ENCODE measurements at places on chromosomes 11 and 22. TPM values are rescaled to one million over a fixed set of nuclear protein-coding genes. Genes with fewer than 3 reads are reported as not detected.

DNA sequence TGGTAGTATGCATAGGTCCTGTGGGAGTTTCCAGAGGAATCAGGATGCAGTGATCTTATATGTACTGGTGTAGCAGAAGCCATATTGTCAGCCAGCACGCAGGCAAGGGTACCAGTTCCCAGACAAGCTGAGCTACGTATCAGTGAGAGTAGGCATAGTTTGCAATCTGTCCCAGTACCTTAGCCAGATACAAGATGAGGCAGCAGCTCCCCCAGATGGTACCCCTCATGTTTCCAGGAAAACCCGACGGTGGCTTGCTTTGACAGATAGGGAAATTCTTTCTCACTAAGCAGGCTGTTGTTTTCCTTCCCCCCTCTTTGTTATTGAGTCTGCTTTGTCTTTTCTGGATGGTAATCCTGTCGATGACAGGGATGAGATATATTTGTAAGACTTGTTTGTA, 109.7 kb upstream of the RRM1 start:
- no peaks in the 10 kb centered on the region for H3K4me1 ChIP-seq
- H3K4me3 ChIP-seq: no peak overlapping the region
- H3K36me3 ChIP-seq: no peaks in the 10 kb centered on the region
- H3K27ac ChIP-seq: no peak overlapping the region

DNA sequence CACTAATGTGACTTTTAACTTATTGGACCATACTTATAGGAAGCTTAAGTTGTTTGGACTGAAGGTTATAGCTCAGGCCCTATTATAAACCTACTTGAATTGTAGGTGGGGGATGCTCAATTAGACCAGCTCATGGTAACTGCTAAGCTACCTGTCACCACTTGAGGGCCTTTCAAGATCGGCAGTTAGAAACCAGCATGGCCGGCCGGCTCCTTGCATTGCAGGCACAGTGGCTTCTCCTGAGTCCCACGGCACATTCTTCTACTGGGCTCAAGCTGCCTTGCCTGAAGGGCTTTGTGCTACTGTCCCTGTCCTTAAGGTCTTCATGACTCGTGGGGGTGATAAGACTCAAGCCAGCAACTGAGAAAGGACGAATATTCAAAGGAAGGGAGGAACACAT, 70.8 kb downstream of the TBC1D22A start:
- H3K4me1 ChIP-seq: peaks cover 29% of the 10 kb centered on the region
- H3K27ac ChIP-seq: no peak overlapping the region
- H3K36me3 ChIP-seq: no peaks in the 10 kb centered on the region
- no peak for DNase-seq

- H3K4me1 ChIP-seq: no peaks in the 10 kb centered on the region
- H3K27ac ChIP-seq: no peak overlapping the region
- H3K36me3 ChIP-seq: no peaks in the 10 kb centered on the region
- peak; percentile 52 for DNase-seq
- no peak overlapping the region for H3K4me3 ChIP-seq
Observed at GRCh38 chr22:23984430-23984829, 4.5 kb downstream of the GSTT2 start.

GRCh38 chr22:23539135-23539838, 40.8 kb downstream of the IGLL1 start:
- H3K4me3 ChIP-seq: no peak overlapping the region
- no peaks in the 10 kb centered on the region for H3K4me1 ChIP-seq
- H3K36me3 ChIP-seq: no peaks in the 10 kb centered on the region

DNA sequence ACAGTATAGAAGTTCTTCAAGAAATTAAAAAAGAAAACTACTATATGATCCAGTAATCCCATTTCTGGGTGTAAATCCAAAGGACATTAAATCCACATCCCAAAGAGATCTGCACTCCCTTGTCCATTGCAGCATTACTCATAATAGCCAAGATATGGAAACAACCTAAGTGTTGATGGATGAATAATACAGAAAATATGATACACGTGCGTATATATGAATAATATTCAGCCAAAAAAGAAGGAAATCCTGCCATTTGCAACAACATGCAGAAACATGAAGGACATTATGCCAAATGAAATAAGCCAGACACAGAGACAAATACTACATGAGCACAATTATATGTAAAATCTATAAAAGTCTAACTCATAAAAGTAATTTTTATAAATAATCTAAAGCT, 306.3 kb upstream of the ANO3 start:
- H3K4me3 ChIP-seq: no peak overlapping the region
- no peaks in the 10 kb centered on the region for H3K27me3 ChIP-seq
- no peaks in the 10 kb centered on the region for H3K36me3 ChIP-seq
- no peak for DNase-seq

GRCh38 chr11:122741613-122742300, 86.2 kb downstream of the UBASH3B start:
- H3K36me3 ChIP-seq: no peaks in the 10 kb centered on the region
- no peak overlapping the region for H3K4me3 ChIP-seq
- no peaks in the 10 kb centered on the region for H3K27me3 ChIP-seq
- DNase-seq: no peak
- peaks cover 11% of the 10 kb centered on the region for H3K4me1 ChIP-seq
- H3K27ac ChIP-seq: peak overlapping the region; percentile 86

DNA sequence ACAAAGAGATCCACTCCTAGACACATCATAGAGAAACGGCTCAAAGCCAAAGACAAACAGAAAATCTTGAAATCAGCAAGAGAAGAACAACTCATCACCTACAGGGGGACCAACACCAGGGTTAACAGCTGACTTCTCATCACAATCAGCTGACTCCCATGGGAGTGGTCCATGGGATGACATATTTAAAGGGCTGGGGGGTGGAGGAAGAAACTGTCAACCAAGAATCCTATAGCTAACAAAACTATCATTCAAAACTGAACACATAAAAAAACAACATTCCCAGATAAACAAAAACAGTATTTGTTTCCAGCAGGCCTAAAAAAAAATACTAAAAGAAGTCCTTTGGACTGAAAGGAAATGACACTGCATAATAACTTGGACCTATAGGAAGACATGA, 86.7 kb downstream of the APOL5 start:
- no peaks in the 10 kb centered on the region for H3K36me3 ChIP-seq
- H3K4me1 ChIP-seq: no peaks in the 10 kb centered on the region
- H3K4me3 ChIP-seq: no peak overlapping the region
- no peak overlapping the region for H3K27ac ChIP-seq

GRCh38 chr11:127369356-127369755, 368.8 kb upstream of the KIRREL3 start:
- H3K27me3 ChIP-seq: no peaks in the 10 kb centered on the region
- no peaks in the 10 kb centered on the region for H3K36me3 ChIP-seq
- DNase-seq: no peak
- no peak overlapping the region for H3K4me3 ChIP-seq
- no peaks in the 10 kb centered on the region for H3K4me1 ChIP-seq

The ZP1 gene
- not detected for total RNA-seq

The NXPE2 gene
- total RNA-seq: 9.1 TPM

The DGAT2 gene
- 3.3 TPM for total RNA-seq

The PKNOX2 gene
- total RNA-seq: 1.4 TPM

The APOBEC3F gene
- 2.0 TPM for total RNA-seq

All from Peyer's patch (tissue), 4 donors.